ENCODE measurements at places on chromosomes 2 and 18.

- DNase-seq = no peak
Observed at GRCh38 chr2:144512891-144513351, 7.0 kb downstream of the ZEB2 start.

DNA sequence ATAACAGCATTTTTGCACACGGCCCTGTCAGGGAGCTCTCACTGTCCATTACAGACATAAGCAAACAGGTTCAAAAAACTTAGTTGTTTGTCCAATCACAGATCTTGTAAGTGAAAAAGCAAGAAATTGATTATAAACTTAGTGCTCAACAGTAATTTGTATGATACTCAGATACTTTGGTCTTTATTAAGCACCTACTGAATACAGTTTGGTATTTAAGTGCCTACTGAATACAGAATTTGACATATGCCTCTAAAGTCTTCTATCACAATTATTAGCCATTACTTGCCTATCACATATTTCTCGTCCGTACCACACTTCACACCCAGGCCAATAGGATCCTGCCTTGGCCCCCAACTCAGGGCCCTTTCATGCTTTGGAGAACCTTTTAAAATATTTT lies 283.1 kb downstream of the SUCLG1 start:
- DNase-seq = no peak

DNA sequence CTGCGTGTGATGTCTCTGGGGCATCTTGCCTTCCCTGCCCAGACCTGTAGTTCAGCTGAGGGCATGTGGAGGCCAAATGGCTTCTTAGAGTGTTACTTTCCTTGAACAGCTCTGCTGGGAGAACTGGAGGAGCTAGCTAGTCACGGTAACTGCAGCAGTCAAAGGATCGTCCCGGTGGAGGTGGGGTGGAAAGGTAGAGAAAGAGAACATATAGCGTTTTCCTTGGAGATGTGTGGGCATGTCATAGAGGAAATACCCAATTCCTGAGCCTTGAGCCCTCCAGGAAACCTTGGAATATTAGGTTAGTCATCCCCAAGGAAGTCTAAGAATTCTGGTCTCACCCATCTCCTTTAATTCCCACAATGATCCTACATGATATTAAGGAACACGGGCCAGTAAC lies 33.5 kb upstream of the IL37 start:
- DNase-seq = no peak

GRCh38 chr2:201932511-201932910 lies 101.1 kb upstream of the FZD7 start:
- peak; percentile 92 for DNase-seq

GRCh38 chr2:40384233-40384632 lies 67.7 kb downstream of the SLC8A1 start:
- no peak for DNase-seq

All from NCI-H446 treated with DMSO at 0.1 percent for 48 hours (cell line).